ENCODE measurements at places on chromosomes 3 and 15.

- no peak for DNase-seq
Measured at GRCh38 chr15:37057256-37057655, 43.1 kb downstream of the MEIS2 start.

DNA sequence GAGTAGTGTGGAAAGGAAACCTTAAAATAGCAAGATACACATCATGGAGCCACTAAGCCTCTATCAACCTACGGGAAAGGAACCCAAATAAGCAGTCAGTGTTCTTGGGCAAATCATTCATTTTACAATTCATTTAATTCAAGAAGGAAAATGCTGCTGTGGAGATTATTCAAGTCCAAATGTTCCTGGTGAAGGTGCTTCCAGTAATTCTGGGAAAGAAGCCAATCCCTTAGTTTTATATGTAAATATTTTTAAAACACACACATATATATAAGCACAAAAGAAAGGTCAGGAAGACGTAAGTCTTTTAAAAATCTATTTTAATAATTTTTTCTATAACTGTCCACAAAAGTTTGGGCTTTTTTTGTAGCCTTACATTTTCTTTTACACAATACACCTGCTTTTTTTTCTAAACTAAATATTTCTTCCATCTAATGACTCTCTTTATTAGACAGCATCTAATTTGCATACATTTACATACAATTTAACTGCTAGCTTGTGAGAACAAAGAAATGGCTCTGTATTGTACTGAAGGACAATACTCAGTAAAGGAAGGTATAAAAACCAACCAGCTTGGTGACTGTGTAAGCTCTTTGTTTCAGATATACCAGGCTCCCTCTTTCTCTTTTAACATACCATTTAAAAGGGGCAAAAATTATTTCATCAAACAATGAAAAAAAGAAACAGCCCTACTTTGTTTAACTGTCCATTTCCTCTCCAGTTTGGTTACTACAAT lies 269.5 kb downstream of the ZBTB20 start:
- no peak for DNase-seq

DNA sequence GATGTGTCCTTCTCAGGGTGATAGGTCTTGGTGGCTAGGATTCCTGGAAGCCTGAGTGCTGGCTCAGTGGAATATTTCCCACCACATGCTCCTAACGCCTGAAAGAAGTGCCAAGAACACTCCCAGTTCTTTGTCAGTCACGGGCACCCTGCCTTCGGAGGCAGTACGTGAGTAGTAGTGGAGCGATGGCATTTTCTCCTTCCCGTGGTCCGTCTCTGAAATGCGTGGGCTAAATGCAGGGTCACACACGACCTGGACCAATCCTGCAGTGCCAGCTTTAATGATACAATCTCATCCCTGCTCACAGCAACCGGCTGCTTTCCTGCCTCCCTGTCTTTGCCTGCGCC lies 14.5 kb downstream of the H1-8 start:
- peak; percentile 19 for DNase-seq

- DNase-seq: no peak
Measured at GRCh38 chr15:74775894-74776293, 6.0 kb upstream of the CSK start.

DNA sequence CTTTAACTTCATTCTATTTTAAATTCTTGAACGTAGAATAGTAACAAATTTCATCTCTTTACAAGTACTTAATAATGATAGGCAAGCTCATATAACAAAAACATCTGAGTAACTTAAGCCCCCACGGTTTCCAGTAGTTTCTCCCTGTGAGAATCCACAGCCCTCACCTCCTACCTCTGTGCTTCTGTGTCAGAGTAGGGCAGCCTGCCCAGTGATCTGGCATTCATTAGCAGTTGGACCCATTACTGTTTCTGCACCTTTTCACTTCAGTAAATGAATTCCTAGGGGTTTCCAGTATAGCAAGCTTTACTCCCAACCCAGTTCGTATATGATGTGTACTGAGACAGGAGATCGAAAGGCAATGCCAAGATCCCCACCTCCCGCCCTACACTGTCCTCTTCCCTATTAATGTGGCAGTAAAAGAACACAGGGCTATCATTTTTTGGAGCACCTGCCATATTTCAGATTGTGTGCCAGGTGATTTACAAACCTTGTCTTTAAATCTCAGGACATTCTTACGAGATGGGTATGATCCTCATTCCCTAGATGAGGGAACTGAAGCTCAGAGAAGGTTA lies 40.8 kb downstream of the EIF2AK4 start:
- DNase-seq: no peak

GRCh38 chr3:127203024-127203423 lies 10.1 kb downstream of the PRR23E start:
- no peak for DNase-seq

- peak; percentile 36 for DNase-seq
Measured at GRCh38 chr3:148711981-148712666, 14.4 kb downstream of the AGTR1 start.

- DNase-seq: peak; percentile 91
Measured at GRCh38 chr15:75204340-75205063, 2.8 kb downstream of the C15orf39 start.

- DNase-seq: no peak
Measured at GRCh38 chr3:87004883-87005282, 13.9 kb upstream of the VGLL3 start.

GRCh38 chr15:44882499-44882968 lies 74.0 kb upstream of the TERB2 start:
- no peak for DNase-seq

GRCh38 chr3:64932016-64932518 lies 244.3 kb upstream of the ADAMTS9 start:
- no peak for DNase-seq

DNA sequence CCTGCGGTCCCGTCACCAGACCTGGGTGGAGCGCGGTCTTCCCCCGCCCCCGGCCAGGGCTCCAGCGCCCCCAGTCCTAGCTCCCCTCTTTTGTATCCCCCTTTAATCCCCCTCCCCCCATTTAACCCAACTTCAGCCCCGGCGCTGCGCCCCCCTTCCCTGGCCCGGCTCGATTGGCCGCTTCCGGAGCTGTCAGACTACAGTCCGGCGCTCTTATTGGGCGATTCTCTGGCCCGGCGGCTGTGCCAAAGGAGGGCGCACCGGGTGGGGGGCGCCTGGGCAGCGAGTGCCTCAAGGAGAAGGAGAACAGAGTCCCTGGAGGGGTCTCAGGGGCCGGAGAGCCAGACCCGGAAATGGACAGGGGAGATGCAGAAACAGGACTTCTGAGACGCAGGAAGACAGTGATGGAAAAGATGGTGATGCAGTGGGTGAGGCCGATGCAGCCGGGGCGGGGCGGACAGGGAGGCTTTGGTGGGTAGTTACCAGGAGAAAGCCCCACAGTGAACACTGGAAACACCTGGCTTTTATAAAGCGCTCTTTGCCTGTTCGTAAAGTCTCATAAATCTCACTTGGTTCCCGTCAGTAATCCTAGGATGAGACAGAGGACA lies 1.2 kb upstream of the ADCY5 start:
- peak; percentile 10 for DNase-seq

GRCh38 chr15:29126208-29126536 lies 143.4 kb downstream of the NSMCE3 start:
- DNase-seq: no peak

- DNase-seq: no peak
Measured at GRCh38 chr15:66164788-66165187, 88.8 kb downstream of the MEGF11 start.

- peak; percentile 86 for DNase-seq
Measured at GRCh38 chr15:51758645-51759044, 7.2 kb downstream of the TMOD2 start.

- no peak for DNase-seq
Measured at GRCh38 chr3:109384164-109384563, 46.8 kb upstream of the DPPA4 start.

- no peak for DNase-seq
Measured at GRCh38 chr15:85541744-85542143, 161.3 kb downstream of the AKAP13 start.

DNA sequence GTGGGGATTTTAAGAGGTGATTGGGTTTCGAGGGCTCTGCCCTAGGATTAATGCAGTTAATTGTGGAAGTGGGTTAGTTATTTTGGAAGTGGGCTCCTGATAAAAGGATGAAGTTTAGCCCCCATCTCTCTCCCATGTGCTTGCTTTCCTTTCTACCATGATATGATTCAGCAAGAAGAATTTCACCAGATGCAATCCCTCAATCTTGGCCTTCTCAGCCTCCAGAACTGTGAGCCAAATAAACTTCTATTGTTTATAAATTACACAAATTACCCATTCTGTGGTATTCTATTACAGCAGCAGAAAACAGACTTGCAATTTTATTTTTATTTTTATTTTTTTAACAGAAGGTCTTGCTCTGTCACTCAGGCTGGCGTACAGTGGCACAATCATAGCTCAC lies 27.3 kb upstream of the UBE2E1 start:
- no peak for DNase-seq

- peak; percentile 91 for DNase-seq
Measured at GRCh38 chr3:172317984-172318383, 130.3 kb downstream of the GHSR start.

DNA sequence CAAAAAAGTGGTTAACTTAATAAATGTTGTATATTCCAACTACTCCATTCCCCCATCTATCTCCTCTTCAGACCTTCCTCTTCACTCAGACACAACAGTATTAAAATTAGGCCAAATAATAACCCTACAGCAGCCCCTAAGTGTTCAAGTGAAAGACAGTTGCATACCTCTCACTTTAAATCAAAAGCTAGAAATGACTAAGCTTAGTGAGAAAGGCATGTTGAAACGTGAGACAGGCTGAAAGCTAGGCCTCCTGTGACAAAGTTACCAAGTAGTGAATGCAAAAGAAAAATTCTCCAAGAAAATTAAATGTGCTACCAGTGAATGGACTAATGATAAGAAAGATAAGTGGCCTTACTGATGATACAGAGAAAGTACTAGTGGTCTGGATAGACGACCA lies 71.7 kb downstream of the ANKRD28 start:
- DNase-seq: peak; percentile 23

GRCh38 chr3:107235928-107236315 lies 141.3 kb upstream of the CCDC54 start:
- peak; percentile 84 for DNase-seq

GRCh38 chr3:17489139-17489538 lies 253.3 kb downstream of the TBC1D5 start:
- peak; percentile 23 for DNase-seq

DNA sequence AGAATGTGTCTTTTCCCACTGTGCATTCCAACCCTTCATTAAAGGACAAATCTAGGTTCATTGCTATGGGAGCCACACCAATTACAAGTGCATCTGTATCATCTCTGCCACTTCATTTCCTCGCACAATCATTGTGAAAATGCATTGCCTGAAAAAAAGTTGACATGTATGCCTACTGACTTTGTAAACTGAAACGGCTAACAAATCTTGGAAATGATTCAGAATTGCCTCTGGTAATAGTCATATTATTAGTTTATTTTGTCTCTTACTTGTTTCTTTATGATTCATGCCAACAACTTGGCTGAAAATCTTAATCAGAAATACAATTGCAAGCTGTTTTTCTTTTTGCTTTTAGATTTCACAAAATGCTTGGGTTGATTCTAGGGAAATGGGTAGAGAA lies 497.1 kb downstream of the ZIC1 start:
- DNase-seq: no peak

DNA sequence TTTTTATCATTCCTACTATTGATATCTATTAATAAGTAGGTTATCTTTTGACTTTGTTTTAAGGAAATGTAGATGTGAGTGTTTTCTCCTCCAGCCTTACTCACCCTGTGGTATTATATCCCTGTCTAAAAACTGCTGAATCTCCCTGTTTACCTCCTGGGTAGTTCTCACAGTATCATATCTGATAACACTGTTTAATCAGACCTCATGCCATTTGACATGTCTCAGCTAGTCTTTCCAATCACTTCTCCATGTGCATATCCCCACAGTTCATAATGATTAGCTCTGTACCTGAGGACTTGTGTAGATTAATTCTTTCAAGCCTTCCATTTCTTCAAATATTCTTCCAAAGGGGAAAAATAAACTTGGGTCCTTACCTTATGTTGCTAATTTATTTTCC lies 30.7 kb downstream of the DUOX2 start:
- DNase-seq: no peak

DNA sequence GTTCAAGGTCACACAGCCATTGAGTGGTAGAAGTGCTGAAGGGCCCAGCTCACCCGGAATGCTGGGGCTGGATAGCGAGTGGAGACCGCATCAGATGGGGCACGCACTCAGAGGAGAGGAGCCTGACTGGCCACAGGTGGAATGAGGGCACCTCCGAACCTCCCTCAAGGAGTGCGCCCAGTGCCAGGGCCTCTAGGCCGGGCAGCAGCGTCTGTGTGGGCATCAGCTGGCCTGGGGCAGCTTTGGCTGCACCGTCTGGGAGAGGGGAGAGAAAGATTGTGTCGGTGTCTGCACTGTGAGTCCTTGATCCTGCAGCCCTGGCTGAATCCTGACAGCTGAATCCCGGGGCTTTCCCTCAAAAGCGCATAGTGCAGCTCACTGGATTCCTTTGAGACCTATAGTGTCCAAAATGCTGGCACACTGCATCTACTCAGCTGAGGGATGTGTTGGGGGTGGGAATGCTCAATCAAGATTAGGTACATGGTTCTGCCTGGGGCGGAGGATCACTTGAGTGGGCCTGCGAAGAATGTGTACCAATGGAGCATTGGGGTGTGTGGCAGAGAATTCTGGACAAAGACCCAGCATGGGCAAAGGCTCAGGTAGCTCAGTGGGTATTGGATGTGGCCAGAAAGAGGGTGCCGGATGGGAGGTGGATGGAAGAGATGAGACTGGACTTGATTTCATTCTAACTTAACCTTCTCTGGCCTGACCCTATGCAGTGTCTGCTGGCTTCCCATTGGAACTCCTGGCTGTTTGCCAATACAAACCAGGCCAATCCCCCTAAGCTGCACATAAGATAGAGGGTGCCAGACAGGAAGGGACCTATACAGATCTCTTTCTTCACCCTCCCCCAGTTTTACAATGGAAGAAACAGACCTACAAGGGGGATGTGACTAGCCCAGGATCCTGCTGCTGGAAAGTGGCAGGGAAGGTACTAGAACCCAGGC lies 950 bp downstream of the ANKDD1A start:
- no peak for DNase-seq

GRCh38 chr15:66775127-66776105 lies 73.4 kb downstream of the SMAD6 start:
- peak; percentile 77 for DNase-seq

DNA sequence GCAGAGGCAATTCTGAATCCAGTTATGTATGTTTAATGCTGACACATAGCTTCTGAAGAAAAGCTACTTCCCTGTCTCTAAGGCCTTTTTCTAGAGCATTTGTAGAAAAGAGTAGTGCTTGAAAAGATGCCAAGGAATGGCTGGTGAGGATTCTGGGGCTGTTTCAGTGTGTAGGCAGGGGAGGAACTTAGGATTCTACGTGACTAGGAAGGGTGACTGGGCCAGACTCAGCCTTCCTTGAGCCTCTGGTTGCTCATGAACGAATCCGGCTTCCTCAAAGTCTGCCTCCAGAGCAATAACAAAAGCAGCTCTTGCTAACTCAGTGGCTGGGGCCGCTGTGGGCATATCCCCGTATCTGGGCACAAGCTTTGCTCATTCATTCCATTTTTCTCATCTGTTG lies 104.8 kb upstream of the WNT5A start:
- no peak for DNase-seq

DNA sequence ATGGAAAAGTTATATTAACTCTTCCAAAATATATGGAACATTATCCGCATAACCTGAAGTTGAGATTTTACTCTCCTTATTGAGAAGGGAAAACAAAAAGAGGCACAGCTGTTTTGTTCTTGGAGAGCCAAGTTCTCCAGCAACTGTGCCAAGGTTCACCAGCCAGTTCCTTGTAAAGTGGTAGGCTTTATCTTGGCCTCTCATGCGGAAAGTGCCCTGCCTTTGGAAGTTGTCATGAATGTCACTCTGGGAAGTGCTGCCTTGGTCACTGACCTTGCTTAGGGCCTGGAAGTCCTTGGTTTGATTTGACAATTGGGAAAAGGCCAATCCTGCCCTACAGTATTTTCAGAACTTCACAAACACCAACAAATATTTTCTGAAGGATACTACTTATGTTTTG lies 44.2 kb upstream of the THRB start:
- DNase-seq: no peak
